ENCODE measurements at places on chromosomes 12 and 14. TPM values are rescaled to one million over a fixed set of nuclear protein-coding genes. Genes with fewer than 3 reads are reported as not detected.

The RNF10 gene
- 124 TPM for total RNA-seq

DNA sequence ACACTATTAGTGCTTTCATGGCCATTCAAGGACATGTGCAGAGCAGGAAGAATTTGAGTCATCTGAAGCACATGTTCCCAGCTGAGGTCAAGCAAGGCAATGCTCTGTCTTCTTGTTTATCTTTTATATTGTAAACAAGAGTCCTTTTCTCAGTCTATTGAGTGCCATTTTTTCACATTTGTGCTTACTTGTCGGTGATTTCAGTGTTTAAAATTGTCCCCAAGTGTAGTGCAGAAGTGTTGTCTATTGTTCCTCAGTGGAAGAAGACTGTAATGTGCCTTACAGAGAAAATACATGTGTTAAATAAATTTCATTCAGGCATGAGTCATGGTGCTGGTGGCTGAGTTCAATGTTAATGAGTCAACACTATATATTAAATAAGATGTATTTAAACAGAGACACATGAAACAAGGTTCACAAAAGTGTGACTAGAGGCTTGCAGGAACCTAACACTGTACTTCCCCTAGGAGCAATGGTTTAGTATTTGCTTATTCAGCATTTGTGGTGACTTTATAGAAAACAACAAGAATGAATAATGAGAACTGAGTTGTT is 391.1 kb downstream of the LRIG3 start:
- no peak for DNase-seq

The BDKRB2 gene
- total RNA-seq = 0.89 TPM

DNA sequence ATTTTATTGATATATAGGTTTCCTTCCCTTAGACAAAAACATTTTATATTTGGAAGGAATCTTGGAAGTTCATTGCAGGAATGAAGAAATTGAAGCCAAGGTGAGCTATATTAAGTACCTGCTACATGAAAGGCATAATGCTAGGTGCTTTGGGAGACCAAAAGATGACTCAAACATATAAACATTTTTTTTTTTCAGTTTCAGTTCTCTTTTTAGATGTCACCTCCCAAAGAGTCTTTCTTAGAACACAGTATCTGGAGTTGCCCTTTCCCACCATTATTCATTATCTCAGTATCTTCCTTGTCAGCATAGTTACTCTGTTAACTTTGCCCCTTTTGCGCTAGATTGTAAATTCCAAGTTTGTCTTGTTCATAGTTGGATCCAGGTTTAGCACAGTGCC is 1.1 kb downstream of the LIN52 start:
- no peak for DNase-seq

DNA sequence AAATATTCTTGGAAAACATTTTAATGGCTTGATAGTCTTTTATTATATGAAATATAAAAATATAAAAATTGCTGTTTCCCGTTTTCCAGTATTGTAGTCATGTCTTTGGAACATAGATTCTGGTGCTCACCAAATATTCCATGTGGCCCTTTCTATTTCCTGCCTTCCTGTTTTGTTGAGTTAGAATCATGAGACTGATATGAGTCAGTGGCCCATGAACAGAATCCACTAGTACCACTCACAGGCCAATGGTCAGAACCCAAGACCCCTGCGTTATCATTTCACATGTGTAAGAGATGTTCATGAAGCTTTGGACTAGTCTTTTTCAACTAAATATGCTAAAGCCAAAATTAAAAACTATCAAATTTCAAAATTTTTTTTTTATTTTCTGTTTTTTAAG is 56.9 kb downstream of the BICD1 start:
- no peak for DNase-seq

Measured in kidney epithelial cell (primary cell).